ENCODE measurements at places on chromosomes 3 and 15.

DNA sequence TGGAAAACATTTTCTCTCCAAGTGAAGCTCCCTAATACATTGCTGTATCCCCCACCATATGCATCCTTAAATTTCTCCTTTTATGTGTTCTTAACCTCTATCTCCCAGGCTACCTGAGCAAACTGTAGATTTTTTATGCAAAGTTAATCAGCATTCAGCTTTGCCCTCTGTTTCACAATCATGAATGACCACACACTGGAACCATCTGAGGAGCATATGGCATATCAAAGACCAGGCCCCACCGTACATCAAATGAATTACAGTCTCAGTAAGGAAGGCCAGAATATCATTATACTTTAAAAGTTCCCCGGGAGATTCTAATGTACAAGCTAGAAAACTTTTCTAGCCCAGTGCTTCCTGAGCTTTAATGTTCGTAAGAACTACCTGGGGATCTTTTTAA, 115.5 kb upstream of the NECTIN3 start:
- no peak for DNase-seq

DNA sequence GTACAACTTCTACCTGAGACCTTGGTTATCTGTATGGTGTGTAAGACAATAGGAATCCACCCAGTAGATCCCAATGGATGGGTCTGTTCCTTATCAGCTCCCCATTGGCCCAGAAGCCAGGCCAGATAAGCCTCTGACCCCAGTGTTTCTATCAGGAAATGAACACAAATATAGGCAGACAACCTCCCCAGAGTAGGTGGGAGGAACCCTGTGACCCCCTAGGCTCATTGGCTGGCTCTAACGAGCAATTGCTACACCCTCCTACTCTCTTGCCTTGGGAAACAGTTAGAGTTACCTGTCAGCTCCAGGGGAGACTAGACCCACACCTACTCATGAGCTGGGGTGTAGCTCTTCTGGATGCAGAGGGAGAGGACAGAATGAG, 299.9 kb downstream of the UACA start:
- no peak for DNase-seq

GRCh38 chr15:90343302-90343790, 8.7 kb upstream of the ZNF774 start:
- peak; percentile 46 for DNase-seq

GRCh38 chr3:126267976-126268615, 87.7 kb upstream of the ALDH1L1 start:
- DNase-seq: no peak

DNA sequence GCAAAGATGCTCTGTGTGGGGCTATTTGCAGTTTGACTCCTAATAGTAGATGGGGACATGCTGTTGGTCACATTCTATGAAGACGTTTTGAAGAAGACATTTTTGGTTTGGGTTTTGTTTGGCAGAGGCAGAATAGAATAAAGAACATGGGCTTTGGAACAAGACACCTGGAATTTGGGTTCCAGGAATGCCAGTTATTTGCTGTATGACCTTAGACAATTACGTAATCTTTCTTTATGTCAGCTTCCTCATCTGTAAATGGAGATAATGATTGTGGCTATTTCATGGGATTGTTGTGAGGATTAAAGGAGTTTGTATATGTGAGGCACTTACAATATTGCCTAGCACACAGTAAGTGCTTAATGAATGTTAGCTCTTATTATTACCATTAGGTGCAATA, 91.6 kb downstream of the MESD start:
- DNase-seq: no peak

- no peak for DNase-seq
These were observed 79.9 kb downstream of the IGF1R start for GRCh38 chr15:98728082-98728810.

DNA sequence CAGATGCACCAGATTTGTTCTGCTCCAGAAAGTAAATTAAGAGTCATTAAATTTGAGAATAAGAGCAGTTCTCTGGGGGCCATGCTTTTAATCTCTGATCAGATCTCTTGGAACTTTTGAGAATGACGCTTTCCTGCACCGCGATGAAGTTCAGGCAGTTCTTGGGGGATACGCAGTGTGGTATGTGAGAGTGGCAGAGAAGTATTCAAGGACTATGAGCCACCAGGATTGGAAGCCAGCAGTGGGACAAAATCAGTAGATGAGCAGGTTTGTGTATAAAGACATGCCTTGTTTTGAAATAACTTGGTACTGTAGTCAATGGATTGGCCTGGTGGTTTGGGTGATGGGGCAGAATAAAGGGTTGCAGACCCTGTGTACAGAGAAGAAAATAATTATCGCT, 483.6 kb downstream of the ERC2 start:
- no peak for DNase-seq

- no peak for DNase-seq
These were observed 41.3 kb upstream of the FILIP1L start for GRCh38 chr3:100155590-100155989.

- DNase-seq: no peak
These were observed 277.0 kb upstream of the LRRC3B start for GRCh38 chr3:26345613-26346012.

DNA sequence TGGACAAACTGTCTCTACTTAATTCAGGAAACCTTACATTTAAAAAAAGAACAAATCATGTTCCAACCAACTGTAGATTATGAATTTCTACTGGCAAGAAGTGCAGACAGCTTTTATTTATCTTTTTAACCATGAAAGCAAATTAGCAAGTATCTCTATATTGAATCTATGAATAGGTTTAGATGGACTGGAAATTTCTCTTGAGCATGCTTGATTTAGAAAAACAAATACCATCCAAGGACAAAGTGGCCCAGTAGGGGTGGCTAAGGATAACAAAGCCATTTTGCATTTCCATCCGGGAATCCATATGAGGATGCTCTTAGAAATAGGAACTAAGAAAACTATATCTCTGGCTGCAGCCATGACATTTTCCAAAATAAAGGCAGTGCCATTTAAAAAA, 150.6 kb downstream of the KCNMB2 start:
- DNase-seq: no peak

DNA sequence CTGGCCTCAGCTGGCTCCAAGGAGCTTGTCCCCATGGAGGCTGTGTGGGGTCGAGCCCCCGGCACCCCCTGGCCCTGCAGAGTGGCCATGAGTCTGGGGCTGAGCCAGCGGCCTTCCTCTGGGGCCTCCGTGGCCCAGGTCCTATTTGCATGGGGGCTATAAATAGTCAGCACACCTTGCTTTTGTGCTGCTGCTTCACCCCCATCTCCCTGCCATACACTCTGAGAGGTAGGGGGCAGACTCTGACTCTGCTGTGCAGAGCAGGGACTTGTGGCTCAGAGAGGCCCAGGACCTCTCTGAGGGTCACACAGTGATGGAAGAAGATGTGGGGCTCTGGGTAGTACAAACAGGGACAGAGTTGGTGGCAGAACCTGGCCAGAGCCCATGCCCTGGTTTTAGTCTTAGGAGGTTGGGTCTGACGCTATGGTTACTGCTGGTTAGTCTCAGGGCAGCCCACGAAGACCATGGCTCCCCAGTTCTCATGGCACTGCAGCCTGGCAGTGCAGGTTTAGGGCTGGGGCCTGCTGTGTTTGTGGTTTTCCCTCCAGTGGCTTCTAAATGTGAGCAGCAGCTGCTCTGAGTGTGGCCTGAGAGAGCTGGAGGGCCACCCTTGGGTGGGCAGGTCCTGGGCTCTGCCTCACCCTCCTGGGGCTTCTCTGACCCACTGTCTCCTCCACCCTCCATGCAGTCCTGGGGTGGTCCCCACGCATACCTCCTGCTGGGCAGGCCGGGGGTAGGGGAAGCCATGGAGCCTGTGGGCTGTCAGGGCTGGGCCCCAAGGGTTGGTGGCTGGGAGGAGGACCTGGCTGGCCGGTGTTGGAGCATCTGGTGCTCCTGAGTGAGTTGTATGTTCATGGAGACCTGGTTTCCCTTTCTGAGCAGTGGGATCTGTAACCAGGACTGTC, 13.6 kb downstream of the PRKCD start:
- DNase-seq: peak; percentile 89

DNA sequence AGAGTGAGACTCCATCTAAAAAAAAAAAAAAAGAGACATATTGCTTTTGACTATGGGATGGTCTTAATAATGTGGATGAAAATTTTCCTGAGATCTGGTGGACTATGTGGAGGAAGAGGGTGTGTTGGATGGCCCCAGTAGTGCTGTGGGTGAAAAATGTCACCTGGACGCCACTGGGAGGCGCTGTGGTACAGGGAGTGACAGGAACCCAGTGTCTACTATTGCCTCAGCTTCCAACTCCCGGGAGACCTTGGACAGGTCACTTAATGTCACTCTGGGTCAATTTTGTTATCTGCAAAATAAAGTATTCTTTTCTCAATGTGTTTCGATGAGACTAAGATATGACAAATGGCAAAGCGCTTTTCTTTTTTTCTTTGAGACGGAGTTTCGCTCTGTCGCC, 27.7 kb upstream of the DCP1A start:
- peak; percentile 81 for DNase-seq

DNA sequence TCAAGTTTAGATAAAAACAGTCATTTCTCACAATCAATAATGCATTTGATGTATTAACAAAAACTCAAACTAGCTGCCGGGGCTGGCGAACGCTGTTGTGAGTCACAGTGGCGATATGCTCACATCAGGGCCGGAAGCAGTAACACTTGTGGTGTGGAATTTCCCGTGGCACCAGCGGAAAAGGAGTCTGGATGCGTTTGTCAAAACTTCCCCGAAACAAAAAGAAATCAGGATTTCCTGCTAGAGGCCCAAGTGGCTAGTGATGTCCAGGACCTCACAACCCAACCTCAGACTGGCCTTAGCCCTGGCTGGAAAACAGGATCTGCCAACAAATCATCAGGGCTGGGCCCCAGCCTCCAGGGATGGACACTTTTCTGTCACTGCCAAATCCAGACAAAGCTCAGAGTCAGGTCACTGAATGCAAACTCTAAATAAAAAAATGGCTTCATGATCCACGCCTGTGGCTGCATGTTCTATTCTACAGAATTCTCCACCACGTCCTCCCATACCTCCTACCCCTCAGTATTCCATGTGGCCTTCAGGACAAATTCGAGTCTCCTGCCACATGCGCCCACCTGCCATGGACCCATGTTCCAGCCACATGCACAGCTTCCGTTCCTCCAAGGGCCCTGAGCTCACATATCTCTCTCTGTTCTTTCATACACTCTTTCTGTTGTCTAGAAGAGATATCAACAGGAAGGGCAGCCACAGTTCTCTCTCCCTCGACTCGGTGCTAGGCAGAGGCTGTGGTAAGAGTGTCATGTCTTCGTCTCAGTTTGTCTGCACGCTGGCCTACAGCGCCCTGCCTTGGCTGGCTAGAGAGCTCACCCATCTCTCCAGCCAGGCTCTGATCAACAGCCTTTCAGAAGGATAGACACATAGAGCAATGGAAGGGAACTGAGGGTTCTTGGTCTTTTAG, 35.4 kb downstream of the EHD4 start:
- DNase-seq: no peak

GRCh38 chr3:28198974-28199373, 42.4 kb upstream of the CMC1 start:
- DNase-seq: no peak

DNA sequence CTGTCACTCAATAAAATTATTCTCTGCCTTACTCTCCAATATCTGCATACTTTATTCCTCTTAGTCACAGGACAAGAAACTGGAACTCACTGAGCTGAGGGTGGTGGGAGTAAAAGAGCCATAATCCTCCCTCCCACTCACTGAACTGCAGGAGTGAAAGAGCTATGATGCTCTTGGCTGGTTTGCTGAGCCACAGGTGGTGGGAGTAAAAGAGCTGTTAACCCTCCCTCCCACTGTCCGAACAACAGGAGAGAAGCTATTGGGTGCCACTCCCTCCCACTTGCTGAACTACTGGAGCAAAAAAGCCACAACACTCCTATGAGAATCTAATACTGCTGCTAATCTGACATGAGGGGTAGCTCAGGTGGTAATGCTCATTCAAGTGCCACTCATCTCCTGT, 391.0 kb downstream of the NSUN3 start:
- no peak for DNase-seq

DNA sequence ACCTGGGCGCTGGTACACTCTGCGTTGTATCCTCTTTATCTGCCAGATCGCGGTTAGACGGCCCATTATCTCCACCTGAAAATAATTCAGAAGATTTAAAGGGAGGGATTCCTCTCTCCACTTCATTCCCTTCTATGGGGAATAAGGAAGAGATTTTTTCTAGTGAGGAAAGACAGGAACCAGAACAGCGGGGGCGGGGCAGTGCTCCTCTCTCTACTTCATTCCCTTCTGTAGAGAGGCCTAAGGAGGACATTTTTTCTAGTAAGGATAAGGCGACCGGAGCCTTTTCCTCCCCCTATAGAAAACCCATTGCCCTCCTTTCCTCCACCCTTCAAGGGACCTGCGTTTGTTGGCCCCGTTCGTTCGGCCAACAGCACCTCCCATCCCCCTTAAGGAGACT, 8.3 kb upstream of the LIPH start:
- DNase-seq: no peak

GRCh38 chr3:142117056-142117851, 32.1 kb downstream of the TFDP2 start:
- no peak for DNase-seq

DNA sequence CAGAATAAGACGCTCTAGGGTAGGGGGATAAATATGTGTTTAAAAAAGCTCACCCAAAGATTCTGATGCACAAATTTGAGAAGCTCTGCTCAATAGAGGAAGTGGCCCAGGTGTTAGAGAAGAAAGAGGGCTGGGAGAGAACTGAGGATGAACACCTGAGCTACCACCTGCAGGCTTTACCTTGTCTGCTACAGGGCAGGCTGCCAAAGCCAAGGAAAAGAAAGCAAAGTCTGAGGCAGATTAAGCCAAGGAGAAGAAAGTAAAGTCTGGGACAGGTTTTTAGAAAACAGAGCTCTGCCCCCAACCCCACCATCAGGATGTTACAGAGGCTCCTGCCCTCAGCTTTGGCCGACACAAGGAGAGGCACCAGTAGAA, 92.9 kb downstream of the THRB start:
- peak; percentile 37 for DNase-seq

DNA sequence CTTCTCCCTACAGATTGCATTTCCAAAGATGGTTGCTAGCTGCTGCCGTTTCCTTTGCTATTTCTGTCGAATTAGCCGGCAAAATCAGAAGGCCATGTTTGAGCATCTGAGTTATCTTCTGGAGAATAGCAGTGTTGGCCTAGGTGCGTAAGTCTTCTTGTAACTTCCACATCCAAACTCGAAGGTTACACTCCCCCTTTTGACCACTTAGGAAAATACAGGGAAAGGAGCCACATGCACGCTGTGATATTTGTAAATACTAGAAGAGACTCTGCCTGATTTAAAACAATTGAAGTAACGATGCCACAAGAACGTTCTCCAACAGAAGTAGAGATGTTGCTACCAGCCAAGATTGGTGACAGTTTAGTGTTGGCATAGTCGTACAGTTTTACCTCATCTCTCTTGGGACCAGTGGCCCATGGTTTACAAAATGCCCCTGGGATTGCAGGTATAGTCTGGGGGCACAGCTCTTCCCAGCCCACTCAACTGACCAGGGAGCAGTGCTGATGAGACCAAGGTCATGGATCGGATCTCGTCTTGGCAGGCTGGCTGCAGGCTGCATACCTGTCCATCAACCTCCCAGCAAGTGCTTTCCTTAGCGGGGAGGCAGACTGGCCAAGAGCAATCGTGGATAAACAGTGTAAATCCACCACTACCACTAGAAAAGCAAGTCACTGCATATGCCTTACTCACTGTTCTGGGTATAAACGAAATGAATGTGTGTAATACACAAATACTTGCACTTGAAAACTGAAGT, 268.4 kb upstream of the CHRM5 start:
- DNase-seq: no peak
